Occipital lobe (tissue), 3 donors: ENCODE measurements at places on chromosomes 3 and 15. TPM values are rescaled to one million over a fixed set of nuclear protein-coding genes. Genes with fewer than 3 reads are reported as not detected.
A peak's percentile ranks its signal among the peaks of the same experiment; 100 is the strongest.

GHSR gene
- not detected for total RNA-seq

PLAAT1 gene
- total RNA-seq: 8.1 TPM

DNA sequence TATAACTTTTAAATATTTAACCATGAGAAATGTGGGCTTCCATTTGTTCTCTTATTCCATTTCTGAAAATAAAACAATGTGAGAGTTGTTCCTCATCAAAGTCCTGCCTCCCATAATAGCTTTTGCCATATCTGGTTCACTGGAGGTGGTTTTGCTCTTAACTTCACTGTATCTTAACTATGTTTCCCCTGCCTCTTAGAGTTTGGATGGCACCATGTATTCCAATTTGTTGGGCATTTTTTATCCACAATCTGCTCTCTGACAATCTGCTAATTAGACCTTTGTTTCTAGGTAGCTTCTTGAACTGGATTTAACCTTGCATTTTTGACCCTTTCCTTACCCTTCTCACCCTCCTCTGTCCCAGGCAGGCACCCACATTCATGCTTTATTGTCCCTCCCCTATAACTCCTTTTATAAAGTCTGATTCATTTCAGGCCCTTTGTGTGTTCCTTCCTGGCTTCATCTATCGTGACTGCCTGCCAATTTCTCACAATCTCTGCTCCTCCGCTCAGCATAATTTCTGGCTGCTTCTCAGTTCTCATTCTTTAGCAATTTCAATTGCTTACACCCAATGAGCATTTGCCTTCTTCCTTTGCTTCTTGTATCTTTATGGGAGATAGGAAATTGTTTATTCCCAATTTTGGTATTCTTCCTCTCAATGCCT, 144.2 kb upstream of the ARHGEF26 start:
- peak; percentile 47 for DNase-seq

- no peak for DNase-seq
These were observed 20.2 kb upstream of the OR5H6 start for GRCh38 chr3:98243843-98244242.

DNA sequence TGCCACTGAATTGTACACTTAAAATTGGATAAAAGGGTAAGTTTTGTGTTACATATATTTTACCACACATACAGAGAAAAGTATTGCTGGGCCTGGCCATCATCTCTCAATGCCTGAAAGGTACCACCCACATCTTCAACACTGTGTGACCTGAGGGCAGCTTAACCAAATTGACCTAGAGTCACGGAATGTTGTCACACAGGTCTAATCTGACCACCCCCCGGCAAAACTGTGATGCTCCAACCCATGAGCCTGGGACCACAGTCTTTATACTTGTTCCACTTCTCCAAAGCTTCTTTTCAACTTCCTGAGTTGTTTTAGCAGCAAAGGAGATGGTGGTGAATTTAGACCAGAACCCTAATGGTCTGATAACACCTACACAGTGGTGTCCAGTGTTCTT, 210.3 kb upstream of the TPM1 start:
- DNase-seq: no peak

GRCh38 chr3:36372534-36372935, 7.8 kb upstream of the STAC start:
- DNase-seq: no peak

DNA sequence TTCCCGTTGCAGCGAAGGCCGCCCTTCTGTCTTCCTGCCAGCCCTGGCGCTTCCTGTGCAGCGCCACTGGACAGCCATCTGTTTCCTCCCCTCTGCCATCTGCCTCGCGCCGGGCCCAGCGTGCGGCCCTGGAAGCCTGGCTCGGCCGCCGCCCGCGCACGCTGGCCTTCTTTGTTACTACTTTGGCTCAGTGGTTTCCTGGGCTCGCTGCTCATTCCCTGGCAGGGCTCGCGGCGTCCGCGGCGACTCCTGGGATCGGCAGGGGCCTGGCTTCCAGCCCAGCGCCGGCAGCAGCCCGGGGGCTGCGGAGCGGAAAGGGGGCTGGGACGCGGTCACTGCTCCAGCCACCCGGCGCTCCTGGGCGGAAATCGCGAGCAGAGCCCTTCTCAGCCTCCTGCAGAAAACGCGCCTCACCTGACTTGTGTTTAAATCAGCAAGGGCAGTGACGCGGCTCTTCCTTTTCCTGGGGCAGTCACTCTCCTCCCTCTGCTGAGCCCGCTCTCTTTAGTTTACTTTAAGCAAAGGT, 10.0 kb downstream of the CMTM7 start:
- DNase-seq: peak; percentile 20

DNA sequence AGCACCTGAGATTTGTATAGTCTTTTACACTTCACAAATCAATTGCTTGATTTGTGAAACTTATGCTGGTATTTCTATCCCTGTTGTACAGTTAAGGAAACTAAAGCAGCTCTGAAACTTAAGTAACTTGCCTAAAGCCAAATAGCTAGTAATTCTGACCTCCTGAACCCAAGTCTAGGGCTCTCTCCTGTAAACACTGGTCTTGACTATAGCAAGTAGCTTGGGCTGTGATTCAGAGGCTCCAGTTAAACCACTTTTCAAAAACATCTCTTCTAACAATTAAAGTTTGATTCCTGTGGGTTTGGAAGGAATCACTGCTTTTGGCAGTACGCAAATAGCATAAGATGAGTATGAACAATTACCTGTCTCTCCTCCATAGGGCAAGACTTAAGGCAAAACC, 18.5 kb upstream of the CMTM8 start:
- no peak for DNase-seq

- DNase-seq: no peak
These were observed 147.3 kb upstream of the TRIM42 start for GRCh38 chr3:140530603-140531002.
